ENCODE measurements at places on chromosomes 2 and 18.

DNA sequence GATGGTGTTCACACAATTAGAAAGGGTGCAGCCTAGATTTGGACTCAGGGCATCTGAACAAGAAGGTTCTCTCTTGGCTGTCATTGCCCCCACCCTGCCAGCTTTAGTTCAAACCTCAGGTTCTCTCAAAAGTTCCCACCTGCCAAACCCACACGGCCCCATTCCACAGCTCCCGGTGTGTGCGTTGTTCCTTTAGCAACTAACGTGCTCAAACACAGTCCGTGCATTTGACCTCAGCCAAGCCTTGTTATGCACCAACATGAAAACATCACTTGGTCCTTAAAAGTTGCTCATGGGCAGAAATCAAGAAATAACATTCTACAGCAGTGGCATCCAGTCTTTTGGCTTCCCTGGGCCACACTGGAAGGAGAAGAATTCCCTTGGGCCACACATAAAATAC is 32.0 kb downstream of the LOXHD1 start:
- no peak for DNase-seq

- DNase-seq: no peak
Measured at GRCh38 chr2:162967147-162967546, 128.6 kb upstream of the KCNH7 start.

- no peak for DNase-seq
Measured at GRCh38 chr2:128320192-128320905, 1.7 kb upstream of the HS6ST1 start.

DNA sequence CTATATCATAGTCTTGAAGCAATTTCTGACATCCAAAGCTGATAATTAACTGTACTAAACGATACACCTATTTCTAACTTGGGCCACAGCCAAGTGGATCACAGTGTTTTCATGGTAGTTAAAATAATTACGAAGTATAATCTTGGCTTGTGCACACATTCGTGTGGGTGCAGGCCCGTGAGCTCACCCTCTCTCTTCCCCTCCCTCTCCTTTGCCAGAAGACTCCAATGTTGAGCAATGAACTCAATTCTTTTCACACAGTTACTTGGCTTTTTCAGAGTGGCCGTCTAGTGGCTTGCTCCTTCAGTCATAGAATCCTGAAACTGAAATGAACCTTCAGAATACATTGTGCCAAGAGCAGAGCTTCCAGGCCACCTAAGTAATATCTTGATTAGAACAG is 178.7 kb downstream of the NCKAP5 start:
- DNase-seq: no peak

- no peak for DNase-seq
Measured at GRCh38 chr2:43490252-43490786, 105.5 kb downstream of the THADA start.

GRCh38 chr2:157504623-157505022 is 60.7 kb upstream of the CYTIP start:
- no peak for DNase-seq

DNA sequence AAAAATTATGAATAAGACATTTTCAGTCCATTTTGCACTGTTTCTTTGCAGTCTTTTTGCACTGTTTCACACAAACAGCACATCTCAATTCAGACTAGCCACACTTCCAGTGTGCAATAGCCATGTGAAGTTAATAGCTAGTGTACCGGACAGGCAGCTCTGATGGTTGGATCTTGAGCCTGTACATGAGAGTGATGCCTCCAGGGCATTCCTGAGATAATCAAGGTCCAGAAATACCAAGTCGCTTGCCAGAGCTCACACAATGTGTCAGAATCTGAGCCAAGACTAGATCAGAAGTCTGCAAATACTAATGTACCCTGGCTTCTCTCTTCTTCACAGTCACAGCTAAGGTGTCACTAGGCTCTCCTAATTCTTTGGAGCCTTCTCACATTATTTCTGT is 180.2 kb downstream of the OSR1 start:
- DNase-seq: no peak

DNA sequence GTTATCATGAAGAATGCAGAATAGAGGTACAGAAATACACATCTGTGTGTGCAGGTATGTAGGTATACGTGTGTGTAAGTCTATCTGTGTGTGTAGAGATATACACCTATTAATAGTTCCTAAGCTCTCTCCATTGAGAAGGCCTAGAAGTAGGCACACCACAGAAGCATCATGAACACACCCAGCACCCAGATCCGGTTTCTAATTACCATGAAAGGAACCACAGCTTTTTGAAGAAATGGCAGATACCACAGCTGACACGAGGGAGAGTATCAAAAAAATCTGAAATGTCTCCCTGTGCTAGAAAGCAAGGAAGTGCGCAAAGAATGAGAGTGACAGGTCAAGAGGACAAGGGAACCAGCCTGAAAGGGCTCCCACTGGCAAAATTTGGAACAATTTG is 27.7 kb upstream of the AP1S3 start:
- no peak for DNase-seq

- no peak for DNase-seq
Measured at GRCh38 chr2:168626096-168626495, 170.0 kb downstream of the CERS6 start.

DNA sequence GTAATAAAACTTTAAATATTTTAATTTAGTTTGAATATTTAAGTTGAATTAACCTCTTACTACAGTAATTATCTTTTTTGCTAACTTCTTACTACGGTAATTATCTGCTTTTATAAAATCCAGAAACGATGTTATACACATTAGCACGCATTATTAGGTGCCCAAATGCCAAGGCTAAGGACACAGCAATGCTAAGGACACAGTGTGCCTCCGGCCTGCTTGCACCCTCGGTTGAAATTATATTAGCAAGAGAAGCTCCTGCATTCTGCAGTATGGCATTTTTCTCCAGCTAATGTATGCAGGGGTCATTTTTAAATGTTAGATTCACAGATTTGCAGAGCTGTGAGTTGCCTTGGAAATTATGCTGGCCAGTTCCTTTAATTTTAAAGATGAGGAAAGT is 220.0 kb downstream of the NEDD4L start:
- no peak for DNase-seq

GRCh38 chr2:30231996-30232800 is 864 bp downstream of the LBH start:
- no peak for DNase-seq

DNA sequence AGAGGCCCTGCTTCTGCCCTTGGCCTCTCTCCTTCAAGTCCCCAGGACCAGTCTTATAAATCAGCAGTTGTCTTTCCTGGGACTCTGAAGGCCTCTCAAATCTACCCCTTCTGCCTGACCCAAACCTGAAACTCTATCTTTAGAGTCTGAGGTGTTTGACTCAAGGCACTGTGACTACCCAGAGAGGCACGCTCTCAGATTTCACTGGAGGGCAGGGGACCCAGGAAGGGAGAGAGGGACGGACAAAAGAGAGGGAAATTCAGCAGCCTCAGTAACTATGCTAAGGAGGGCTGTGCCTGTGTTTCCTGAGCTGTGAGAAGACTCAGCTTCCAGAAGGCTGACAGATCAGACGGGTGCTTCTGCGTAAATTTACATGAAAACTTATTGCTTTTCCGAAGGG is 217.8 kb downstream of the HAUS1 start:
- no peak for DNase-seq

GRCh38 chr2:44051593-44052347 is 56.0 kb upstream of the LRPPRC start:
- no peak for DNase-seq

- DNase-seq: no peak
Measured at GRCh38 chr2:96105152-96105915, 11.0 kb downstream of the ADRA2B start.

All from stimulated activated CD8-positive, alpha-beta memory T cell treated with anti-CD3 and anti-CD28 coated beads, Interleukin-4, amount 100 ng/mL, for 4 hours (primary cell).